ENCODE measurements at places on chromosomes 2 and 18. TPM values are rescaled to one million over a fixed set of nuclear protein-coding genes. Genes with fewer than 3 reads are reported as not detected.

- DNase-seq, result no peak
These were observed 343.3 kb downstream of the INSIG2 start for GRCh38 chr2:118431586-118431985.

- no peak for DNase-seq
These were observed 69.6 kb downstream of the PHLPP1 start for GRCh38 chr18:62784966-62785413.

- DNase-seq, result no peak
These were observed 401.9 kb downstream of the LRP1B start for GRCh38 chr2:141728886-141729285.

GRCh38 chr18:12041561-12041960 is 52.1 kb upstream of the ANKRD62 start:
- DNase-seq, result peak; percentile 33

DNA sequence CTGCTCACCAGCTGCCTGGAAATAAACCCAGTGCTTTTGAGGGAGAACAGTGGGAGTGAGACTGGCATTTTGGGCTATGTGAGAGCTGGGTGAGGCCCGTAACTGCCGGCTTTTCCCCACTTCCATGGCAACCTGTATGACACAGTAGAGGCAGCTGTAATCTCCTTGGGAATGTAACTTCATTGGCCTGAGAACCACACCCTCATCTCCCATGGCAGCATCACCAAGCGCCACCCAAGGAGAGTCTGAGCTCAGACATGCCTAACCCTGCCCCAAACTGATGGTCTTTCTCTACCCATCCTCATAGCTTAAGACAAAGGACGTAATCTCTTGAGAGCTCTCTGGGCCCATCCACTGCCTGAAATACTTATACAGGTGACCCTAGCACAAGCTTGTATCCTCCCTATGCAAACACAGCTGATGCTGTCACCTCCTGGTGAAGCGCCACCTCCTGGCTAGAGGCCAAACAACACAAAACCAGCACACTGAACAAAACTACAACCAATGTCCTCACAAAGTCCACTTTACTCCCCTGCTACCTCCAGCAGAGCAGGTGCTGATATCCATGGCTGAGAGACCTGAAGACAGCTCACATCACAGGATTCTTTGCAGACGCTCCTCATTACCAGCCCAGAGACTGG is 763.4 kb upstream of the NRXN1 start:
- DNase-seq, result no peak

- no peak for DNase-seq
These were observed 185.0 kb upstream of the CHAC2 start for GRCh38 chr2:53582556-53582955.

GRCh38 chr18:58341916-58342315 is 287.0 kb downstream of the ALPK2 start:
- DNase-seq, result no peak

- DNase-seq, result no peak
These were observed 455.4 kb upstream of the HNMT start for GRCh38 chr2:137508739-137509384.

DNA sequence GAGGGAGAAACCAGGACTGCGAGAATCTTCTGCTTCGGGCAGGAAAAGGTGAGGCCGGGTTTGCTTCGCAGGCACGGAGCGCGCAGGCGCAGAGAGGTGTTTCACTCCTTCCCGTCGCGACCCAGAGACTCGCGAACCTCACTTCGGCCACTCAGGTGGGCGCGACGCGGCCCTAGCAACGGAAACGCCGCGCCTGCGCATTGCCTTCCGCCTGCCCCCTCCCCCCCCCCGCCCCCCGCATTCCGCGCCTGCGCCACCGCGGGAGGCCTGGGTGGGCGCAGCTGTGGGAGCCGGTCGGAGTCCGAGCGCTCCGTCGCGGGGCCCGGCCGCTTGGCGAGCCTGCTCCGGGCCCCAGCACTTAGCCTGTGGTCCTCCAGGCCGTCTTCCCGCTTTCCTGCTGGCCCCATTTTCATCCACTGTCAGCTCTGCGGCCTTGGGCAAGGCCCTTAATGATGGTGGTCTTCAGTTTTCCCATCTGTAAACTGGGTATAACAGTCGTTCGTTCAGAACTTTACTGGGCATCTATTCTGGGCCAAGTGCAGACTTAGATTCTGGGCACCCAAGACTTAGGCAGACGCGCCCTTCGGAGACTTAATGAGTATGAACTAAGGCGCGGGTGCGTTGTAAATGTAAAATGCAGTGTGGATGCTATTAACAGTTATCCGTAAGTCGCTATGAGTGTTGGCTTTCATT is 62.1 kb upstream of the ACKR3 start:
- DNase-seq, result no peak

GRCh38 chr2:9703701-9704221 is 73.0 kb upstream of the YWHAQ start:
- no peak for DNase-seq

- DNase-seq, result no peak
These were observed 28.1 kb upstream of the TMEM177 start for GRCh38 chr2:119650846-119651370.

DNA sequence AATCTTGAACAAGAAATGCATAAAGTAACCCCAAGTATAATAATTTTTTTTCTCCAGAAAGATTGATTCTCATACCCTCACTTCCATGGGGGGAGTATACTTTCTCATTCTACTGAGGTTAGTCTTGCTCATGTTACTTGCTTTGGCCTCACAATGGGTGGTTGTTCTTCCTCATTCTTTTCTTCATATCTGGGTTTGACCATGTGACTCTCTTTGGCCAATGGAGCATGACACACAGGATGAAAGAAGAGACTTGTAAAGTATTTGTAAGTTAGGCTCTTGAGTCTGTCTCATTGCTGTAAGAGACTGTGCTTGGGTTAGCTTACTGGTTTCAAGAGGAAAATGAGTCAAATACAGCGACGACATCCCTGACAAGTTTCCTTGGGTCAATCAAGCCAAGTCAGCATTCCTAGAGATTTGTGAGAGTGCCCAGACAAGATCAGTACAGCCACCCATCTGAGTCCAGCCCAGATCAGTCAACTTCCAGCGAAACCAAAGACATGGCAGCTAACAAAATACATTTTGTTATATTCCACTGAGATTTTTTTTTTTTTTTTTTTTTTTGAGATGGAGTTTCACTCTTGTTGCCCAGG is 970.2 kb downstream of the BCL11A start:
- no peak for DNase-seq

DNA sequence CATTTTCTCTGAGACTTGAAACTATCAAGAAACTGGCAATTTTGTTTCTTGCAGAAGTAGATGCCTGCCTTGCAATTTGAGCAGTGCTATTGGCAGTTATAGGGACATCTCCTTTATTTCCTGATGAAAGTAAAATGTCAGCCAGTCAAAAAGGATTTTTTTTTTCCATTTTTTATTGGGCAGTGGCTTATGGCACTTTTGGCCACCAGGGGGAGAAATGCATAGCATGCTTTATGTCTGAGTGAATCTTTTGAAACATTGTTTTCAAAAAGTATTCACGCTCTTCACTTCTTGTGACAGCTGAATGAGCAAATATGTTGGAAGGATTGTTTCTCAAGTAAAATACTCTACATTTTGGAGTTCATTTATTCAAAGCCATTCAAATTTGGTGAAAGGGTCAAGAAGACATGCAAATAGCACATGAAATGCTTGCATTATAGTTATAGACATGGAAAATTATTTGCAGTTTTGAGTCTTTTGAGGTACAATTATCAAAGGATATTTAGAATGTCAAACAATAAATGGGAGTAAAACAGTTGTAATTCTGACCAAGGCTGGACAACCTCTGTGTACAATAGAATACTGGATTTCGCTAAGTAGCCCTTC is 491.0 kb downstream of the CDH2 start:
- DNase-seq, result no peak

GRCh38 chr2:190867212-190867611 is 13.4 kb upstream of the GLS start:
- no peak for DNase-seq

DNA sequence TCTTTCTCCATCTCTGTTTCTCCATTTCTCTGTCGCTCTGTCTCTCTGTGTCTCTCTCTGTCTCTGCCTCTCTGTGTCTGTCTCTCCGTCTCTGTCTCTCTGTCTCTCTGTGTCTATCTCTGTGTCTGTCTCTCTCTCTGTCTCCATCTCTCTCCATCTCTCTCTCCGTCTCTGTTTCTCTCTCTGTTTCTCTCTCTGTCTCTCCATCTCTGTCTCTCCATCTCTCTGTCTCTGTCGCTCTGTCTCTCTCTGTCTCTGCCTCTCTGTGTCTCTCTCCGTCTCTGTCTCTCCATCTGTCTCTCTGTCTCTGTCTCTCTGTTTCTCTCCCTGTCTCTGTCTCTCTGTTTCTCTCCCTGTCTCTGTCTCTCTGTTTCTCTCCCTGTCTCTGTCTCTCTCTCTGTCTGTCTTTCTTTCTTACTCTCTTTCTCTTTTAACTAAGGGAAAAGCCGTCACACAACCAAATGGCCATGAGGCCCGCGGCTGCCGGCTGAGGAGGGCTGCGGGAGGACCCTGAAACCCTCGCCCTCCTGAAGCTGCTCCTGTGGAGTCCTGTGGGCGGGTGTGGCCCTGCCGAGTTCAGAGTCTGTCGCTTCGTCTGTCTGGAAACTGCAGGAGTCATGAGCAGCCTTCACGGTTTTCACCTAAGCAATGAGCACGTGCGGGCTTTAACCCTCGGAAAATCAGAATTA is 29.3 kb downstream of the NFATC1 start:
- no peak for DNase-seq

- no peak for DNase-seq
These were observed 164.0 kb downstream of the MYO3B start for GRCh38 chr2:170341684-170342623.

DNA sequence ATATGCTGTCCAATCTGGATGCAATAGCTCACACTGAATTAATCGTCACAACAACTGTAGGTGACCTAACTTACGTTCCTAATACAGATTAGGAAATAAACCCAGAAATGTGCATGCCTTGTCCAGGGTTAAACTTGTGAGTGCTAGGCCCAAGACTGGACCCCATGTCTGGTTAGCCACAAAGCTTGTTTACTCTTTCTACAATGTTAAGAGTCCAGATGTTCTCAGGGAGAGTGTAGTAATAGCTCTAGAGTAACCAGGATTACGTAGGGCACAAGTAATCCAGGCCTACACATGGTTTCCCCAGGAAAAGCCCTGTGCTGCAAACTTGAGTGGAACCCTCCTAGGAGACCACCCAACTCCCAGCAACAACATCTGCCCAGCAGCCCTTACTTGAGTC is 26.2 kb downstream of the TRIB2 start:
- DNase-seq, result no peak

GRCh38 chr2:143163499-143163898 is 34.3 kb downstream of the ARHGAP15 start:
- no peak for DNase-seq

DNA sequence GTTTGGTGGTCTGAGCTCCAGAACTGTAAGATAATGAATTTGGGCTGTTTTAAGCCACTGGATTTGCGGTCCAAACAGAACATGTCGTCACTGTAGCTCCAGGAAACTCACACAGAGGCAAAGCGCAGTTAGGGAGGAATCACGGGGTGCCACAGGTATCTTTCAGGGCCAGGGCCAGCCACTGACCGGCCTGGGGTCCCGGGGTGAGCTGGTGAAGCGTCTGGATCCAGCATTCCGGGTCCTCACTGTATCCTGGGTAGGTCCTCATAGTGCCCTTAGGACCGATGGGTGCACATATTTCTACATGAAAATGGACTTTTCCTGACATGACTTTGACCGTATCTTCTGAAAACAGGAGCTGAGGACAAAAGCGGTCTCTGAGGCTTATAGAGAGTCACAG is 196.0 kb upstream of the HDAC4 start:
- DNase-seq, result no peak

DNA sequence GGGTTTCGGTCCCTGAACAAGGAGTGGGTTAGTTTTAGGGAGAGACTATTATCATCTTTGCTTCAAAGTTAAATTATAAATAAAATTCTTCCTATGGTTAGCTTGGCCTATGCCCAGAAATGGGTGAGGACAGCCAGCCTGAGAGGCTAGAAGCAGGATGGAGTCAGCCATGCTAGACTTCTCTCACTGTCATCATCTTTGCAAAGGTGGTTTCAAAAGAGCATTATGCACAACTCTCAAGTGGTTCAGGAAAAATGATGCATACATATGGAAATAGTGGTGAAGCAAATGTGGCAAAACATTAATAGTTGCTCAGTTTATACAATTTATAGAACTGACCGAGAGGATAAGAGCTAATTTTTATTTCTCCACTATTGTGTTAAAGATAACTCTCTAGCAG is 283.9 kb upstream of the FBXO11 start:
- DNase-seq, result no peak

- DNase-seq, result no peak
These were observed 533.5 kb upstream of the NRP2 start for GRCh38 chr2:205148755-205149154.

GRCh38 chr2:162075689-162076132 is 1.7 kb upstream of the DPP4 start:
- DNase-seq, result no peak

- no peak for DNase-seq
These were observed 126.7 kb upstream of the ARL4C start for GRCh38 chr2:234623521-234623991.

Gene KLHL30
- total RNA-seq, result not detected

Gene ALPG
- not detected for total RNA-seq

Gene SNTG2
- 2.6 TPM for total RNA-seq

Gene HOXD11
- not detected for total RNA-seq

Gene PKDCC
- total RNA-seq, result not detected

Gene ADGRF3
- total RNA-seq, result 0.57 TPM

Gene RESP18
- total RNA-seq, result not detected

Gene CDCA7
- 18.1 TPM for total RNA-seq

Gene RAX
- not detected for total RNA-seq

Gene AMER3
- total RNA-seq, result not detected

Gene TUBB6
- total RNA-seq, result 16.7 TPM
